GM12892 (cell line): ENCODE measurements at places on chromosomes 7 and 10.

DNA sequence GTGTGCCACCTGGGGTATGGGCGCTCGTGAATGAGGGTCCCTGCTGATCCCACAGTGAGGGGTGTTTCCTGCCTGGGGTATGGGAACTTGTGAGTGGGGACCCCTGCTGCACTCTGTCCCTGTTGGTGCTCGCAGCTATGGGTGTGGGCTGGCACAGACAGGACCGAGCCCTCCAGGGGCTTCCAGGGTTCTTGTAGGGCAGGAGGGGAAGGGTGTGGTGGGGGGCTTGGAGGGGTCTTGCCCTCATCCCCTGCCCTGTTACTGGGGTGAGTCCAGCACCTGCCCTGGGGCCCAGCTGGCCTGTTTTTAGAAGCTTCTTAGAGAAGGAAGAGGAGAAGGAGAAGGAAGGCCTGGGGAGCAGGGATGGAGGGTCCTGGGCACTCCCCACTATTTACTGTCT lies 377.0 kb upstream of the NUPR2 start:
- DNase-seq, result no peak

DNA sequence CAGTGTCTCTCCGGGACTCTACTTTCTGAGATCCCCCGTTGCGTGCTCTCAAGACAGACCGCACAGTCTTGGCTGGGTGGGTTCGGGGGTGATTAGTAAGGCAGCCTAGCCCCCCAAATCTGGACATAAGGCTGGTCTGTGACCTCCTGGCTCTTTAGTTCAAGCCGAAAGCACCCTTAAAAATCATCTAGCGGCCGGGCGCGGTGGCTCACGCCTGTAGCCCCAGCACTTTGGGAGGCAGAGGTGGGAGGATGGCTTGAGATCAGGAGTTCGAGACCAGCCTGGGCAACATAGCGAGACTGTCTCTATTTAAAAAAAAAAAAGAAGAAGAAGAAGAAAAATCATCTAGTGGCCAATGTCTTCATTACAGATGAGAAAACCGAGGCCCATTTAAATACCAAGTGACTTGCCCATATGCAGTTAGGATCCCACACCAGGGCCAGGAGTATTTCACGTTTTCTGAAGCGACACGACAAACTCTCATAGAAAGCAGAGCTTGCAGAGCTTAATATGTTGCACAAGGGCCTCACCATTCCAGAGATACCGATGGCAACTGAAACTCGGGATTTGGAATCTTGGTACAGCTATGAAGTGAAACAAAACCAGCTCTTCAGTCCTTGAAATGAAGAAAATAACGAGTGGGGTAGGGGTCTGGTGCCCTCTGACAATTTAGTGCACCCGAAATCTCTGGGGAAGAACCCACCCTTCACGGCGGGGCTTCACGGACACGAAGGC lies 703 bp upstream of the HILPDA start:
- no peak for DNase-seq

GRCh38 chr7:53996876-53997275 lies 545.3 kb upstream of the VSTM2A start:
- DNase-seq, result no peak

DNA sequence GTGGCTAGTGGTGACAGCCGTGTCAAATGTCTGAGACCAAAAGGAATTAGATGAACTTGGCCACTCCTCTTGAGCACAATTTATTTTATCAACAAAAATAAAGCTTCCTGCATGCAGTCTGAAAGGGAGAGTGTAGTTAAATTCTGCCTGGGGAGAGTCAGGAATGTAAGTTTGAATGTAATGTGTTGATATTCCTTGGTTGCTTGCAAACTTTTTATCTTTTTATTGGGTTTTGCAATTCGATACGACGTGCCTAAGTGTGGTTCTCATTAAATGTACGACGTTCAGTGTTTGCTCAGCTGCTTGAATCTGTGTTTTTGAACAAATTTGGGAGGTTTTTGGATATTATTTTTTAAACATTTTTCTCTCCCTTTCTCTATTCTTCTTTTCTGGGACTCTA lies 839.9 kb downstream of the CCSER2 start:
- no peak for DNase-seq

DNA sequence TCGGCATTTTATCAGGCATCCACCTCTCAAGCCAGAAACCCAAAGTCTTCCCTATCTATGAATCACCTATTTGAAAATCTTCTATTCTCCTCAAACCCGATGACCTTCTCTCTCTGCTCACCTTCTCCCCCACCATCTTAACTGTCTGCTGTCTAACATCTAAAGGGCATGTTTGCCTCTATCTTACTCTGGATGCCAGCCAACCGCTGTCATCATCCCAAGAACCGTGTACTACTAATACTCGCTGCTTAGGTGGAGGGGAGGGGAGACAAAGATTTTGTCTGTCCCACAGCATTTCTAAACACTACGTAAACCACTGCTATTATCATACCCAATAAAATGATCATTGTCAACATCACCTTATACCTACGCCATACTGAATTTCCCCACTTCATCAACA lies 29.5 kb downstream of the PAXIP1 start:
- no peak for DNase-seq

DNA sequence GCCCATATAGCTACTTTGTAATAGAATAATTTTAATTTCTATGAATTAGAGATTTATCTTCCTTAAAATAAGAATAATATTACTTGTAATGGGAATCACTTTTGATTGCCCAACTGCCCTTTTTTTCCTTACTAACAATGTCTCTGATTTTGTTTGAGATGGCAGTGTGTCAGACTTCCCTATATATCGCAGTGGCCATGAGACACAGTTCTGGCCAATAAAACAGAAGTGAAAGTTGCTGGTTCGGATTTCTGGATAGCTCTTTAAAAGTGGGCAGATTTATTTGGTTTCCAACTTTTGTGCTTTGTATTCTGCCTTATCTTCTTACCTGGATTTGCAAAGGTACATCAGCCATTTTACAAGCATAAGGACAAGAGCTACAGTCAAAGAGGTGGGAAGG lies 170.2 kb downstream of the PPP1R17 start:
- DNase-seq, result no peak

GRCh38 chr7:124781907-124782734 lies 16.5 kb upstream of the GPR37 start:
- no peak for DNase-seq

- no peak for DNase-seq
These were observed 65.9 kb upstream of the RSU1 start for GRCh38 chr10:16883084-16883483.

DNA sequence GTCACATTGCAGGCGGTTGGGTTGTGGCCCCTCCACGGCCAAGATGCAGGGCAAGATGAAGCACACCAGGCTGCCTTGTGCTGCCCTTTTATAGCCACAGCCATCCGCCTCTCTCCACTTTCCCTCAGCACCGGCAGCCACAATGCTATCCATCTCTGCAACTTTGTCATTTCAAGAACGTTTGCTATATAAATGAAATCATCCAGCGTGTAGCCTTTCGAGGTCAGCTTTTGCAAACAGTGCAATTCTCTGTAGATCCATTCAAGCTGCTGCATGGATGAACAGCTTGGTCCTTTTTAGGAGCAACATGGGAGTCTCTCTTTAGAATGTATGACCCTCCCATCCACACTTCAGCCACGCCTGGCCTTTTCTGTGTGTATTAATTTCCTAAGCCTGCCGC lies 6.4 kb upstream of the IL15RA start:
- no peak for DNase-seq

DNA sequence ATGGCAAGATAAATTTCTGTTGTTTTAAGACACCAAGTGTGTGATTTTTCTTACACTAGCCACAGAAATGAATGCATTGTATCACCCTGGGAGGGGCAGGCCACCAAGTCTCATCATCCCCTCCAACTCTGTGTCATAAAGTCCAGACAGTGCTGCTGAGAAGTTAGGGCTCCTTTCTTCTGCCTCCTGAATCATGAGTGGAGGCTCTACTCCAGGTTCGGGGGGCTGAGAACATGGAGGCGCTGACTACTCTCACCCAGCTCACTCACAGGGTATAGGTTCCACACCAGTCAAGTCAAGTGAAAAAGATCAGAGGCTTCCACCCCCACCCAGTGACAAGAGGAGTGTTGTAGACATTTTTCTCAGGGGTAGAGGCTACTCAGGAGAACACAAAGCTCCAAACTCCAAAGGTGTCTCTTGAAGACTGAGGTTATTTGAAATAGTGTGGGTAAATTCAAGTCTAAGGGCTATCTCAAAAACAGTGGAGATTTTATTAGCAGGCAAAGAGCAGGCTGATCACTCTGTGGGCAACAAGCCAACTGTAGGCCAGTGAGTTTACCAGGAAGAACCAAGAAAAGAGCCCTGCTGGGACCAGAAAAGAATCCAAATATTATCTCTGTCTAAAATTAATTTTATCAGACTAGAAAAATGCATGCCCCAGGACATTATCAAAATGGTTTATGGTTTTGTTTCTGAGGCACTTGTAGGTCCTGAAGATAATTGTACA lies 118.6 kb upstream of the RET start:
- no peak for DNase-seq

GRCh38 chr7:30422922-30423321 lies 55.7 kb downstream of the NOD1 start:
- no peak for DNase-seq

GRCh38 chr10:50033481-50033880 lies 34.3 kb upstream of the WASHC2A start:
- DNase-seq, result no peak

DNA sequence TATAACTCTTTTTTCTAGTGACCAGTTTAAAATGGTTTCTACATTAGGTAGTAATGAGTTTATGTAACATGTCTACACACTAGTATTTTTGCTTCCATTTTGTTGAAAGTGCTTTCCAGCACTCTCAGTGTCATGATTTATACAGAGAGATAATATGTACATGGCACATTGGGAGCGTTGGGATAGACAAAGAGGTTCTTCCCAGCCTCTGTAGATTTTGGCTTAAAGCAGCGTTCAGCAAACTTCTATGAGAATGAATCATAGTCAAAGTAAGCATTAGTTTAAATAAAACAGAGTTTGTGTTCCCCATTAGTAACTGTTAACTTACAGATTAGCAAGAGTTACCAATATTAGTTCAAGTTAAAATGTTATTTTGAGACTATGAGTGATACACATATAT lies 43.9 kb downstream of the SEPTIN14 start:
- DNase-seq, result no peak

- DNase-seq, result no peak
These were observed 271.9 kb downstream of the KIF20B start for GRCh38 chr10:89973326-89973725.

GRCh38 chr7:37448636-37449361 lies at the start of gene ELMO1:
Gene ELMO1, minus strand, starts transcription at chr7:37448864. Its CDS starts 106,174 bp downstream, at chr7:37342690.
- DNase-seq, result peak; percentile 73

GRCh38 chr10:3893901-3894563 lies 109.0 kb upstream of the KLF6 start:
- no peak for DNase-seq

GRCh38 chr7:52017802-52018679 lies 701.4 kb upstream of the COBL start:
- no peak for DNase-seq

DNA sequence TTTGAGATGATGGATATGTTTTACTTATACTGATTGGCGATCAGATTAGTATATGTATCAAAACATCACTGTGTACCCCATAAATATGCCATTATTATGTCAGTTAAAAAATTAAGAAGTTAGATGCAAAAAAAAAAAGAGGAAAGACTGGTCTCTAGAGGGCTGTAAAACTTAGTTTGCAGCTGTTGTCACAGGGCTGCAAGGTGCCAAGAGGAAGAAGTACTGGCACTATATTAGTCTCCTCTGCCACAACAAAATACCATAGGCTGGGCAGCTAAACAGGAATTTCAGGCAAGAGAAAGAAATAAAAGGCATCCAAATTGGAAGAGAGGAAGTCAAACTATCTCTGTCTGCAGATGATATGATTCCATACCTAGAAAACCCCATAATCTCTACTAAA lies 177.8 kb upstream of the PLPP4 start:
- DNase-seq, result no peak

GRCh38 chr7:54360075-54360840 lies 181.9 kb upstream of the VSTM2A start:
- no peak for DNase-seq

DNA sequence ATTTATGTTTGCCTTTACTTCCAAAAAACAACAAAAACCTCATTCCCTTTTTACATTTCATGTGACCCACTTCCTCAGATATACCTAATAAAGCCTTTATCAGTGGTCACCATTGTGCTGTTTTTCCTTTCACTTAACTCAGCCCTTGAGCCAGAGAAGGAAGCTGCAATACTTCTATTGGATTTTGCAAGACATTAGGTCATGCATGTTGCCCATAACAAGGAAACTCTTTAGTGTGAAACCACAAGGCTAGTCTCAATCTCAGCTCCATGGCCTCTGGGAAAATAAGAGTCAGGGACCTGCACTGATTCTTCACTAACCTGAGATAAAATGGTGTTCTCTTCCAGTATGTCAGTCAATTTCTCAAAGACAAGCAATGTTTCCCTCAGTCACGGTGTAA lies 27.8 kb downstream of the STEAP4 start:
- no peak for DNase-seq

DNA sequence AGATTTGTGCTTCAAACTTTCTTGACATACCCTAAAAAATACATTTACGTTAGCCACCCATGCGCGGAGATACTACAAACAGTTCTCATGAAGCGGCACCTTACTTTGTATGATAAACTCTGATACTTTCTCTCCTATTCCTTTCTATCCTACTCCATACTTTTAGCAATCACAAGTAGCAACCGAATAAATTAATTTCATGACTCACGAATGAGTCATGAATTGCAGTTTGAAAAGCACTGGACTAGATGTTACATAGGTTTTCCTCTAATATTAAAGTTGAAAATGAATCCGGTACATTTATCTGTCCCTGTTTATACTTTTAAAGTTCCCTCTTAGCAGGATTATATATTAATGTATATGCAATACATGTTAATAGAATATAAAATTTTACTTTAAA lies 67.6 kb downstream of the CUBN start:
- DNase-seq, result no peak

DNA sequence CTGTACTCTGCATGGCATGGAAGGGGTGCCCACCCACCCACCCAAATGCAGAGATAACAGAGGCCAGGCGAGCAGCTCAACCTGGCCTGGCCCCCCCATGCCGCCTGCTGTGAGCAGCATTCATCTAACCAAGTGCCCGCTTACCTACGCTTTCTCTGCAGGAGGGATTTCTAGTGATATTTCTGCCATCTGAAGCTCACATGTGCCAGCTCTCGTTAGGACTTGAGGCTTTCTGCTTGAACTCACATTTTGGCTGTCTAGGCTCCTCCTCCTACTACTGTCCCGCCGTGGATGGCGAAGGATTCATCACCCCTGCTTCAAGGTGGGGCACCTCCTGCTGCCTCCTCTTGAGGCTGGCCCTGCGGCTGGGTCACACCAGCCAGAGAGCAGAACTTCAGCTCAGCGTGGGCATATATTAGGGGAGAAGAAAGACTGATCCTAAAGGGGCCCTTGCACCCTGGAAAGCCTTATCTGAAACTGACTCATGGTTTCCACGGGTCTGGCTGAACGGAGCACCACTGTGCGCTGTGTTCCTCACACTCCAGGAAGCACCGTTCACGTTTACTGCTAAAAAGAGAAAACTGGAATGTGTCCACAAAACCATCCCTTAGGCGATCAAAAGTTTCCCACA lies 45.5 kb downstream of the CTBP2 start:
- no peak for DNase-seq

DNA sequence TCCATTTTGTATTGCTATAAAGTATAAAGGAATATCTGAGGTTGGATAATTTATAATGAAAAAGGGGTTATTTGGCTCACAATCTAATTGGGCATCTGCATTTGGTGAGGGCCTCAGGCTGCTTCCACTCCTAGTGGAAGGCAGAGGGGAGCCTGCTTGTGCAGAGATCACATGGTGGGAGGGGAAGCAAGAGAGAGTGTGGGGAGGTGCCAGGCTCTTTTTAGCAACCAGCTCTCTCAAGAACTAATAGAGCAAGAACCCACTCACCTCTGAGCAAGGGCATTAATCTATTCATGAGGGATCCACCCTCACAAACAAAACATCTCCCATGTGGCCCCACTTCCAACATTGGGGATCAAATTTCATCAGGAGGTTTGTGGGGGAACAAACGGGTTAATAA lies 64.6 kb downstream of the OGDH start:
- DNase-seq, result no peak
